ENCODE measurements at places on chromosomes 12 and 14.

DNA sequence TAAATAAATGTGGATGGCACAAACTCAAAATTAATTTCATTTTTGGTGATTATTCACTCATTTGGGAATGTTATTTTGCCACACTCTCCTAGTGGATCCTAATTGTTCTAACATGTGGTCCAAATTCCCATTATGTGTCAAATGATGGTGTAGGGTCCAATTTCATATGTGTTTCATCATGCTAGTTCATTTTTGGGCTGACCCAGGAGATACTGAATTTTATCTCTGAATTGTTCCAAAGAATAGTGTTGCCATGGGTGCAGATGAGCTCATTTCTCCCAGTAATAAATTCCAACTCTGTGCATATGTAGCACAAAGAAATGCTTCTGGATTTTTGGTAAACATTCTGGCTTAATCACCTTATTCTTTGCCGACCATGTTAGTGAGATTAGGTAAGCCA, 23.5 kb upstream of the SEL1L start:
- DNase-seq: no peak

DNA sequence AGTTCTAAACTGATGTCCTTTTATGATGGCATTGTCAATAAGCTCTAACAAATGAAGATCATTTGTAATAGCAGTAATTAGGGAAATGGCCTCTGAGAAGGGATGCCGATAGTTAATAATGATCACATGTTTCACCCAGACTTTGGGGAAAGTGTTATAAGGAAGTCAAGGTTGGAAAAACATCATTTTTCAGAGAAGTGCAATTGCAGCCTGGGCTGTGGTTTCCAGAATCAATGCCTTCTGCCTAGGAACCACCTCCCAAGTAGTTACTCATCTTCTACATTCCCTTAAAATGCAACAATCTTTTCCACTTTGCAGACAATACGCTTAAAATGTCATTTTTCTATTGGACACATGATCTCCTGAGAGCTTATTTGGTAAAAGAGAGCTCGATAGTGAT, 879 bp downstream of the EDDM3A start:
- DNase-seq: no peak

DNA sequence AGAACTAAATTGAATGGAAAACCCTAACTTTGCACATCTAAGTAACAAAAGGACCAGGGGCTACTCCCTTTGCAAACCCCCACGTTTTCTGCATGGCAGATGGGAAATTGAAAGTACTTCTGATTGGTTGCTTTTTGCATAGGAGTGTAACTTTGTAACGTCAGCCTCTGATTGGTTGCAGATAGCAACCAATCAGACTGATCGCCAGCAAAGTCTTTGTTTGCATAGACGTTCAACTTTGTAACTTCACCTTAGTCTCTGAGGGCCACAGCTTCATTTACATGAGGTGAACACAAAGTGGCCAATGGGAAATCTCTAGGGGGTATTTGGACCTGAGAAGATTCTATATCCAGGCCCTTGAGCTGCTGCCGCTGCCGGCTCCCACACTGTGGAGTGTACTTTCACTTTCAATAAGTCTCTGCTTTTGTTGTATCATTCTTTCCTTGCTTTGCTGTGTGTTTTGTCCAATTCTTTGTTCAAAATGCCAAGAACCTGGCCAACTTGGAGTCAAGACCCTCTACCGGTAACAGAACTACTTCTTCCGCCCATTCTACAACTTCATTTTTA, 102.5 kb upstream of the PRICKLE1 start:
- DNase-seq: no peak

DNA sequence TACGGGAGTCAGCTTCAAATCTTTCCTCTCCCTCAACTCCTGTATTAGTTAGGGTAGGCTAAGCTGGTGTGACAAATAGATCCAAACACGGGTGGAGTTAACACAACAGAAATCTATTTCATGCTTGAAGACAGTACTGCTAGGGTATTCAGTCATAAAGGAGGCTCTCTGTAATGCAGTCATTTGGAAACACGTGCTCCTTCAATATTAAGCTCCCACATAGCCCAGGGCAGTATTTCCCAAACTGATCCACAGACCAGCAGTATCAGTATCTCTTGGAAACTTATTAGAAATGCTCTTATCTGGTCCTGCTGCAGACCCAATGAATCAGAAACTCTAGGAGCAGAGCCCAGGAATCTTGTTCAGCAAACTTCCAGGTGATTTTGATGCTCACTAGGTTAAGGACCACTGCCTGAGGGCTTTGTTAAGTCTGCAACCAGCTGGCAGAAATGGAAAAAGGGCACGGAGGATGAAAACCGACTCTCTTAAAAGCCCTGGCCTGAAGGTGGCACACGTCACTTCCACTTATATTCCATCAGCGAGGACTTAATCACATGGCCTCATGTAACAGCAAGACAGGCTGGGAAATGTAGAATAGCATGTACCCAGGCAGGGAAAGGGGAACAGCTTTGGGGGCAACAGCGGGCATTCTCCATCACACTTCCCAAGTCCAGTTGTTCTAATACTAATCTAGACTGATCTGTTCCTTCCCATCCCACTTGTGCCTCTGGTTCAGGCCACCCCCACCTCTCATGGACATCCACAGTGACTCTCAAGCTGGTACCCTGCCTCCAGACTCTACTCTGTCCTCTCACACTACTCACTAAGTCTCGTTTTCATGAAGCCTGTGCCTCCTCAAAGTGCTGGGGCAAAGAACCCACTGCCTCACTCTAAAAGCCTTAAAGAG, 38.2 kb upstream of the RIC8B start:
- DNase-seq: no peak

DNA sequence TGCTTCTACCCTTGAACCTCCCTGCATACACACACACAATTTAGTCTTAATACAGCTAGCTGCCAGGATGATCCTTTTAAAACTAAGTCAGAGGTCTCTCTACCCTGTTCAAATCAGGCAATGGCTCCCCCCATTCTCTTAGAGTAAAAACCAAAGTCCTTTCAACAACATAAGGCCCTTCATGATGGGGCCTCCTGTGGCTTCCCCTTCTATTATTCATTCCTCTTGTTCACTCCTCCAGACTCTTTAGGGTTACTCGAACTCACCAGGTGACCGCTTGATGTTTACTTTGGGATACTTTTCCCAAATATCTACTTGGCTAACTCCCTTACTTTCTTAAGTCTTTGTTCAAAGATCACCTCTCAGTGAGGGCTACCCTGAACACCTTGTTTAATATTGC, 30.4 kb downstream of the DENND5B start:
- DNase-seq: no peak

- no peak for DNase-seq
These were observed 4.2 kb downstream of the KRT80 start for GRCh38 chr12:52187640-52188039.

DNA sequence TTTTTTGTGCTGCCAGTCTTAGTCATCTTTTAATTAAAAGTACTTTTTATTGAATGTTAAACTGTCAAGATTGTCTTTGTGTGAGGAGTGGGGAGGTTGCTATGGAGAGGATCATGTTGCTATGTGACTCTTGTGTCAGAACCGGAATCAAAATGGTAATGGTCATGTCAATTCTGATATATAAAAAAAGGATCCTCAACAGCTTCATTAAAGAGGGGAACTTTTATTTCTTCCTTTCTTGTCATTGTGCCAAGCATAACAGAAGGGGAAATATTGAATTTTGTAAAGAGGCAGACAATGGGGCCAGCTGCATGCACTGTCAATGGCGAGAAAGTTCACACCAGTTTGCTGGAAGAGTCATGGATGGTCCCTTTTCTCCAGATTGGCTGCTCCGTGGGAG, 564.8 kb downstream of the VRK1 start:
- DNase-seq: no peak

- no peak for DNase-seq
These were observed 55.7 kb upstream of the PTGR2 start for GRCh38 chr14:73795974-73796373.

DNA sequence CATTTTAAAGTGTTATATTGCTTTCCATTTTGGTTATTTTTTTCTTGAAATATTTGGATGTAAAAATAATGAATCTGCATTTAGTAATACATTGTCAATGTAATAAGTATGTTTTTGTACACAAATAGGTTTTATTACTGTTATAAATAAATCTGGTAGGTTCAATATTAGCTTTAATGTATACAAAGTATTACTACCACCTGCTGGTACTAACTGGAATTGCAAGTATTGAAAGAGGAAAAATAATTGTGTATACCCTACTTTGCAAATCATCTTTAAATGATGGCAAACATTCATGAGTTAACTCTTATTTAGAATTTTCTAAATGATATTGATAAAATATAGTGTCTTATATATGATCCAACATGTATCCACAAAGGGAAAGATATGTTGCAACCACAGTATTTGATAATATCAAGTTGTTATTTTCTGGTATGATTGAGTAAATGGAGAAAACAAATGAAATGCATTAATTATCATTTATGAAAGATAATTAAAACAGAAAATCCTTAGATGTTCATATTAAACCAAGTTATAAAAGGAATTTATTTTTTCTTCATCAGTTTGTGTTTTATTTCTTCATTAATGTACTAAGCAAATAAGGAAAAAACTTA, 3.2 kb downstream of the OR4K2 start:
- DNase-seq: no peak

DNA sequence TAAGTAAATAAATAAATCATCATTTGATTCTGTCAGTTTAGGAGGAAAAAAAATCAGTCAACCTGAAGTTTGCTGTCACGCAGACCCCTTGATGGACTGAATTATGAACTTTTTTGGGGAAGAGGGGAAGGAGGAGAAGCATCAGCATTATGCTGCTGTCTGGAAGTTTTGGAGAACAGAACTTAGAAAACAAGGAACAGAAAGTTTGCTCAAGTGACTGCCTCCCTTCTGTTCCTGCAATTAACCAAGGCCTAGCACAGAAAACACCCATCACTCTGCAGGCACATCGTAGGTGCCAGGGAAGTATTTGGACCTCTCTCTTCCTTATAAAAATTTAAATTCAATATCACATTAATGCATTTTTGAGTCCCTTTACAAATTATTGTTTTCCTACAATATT, 283.8 kb downstream of the VRK1 start:
- no peak for DNase-seq

- DNase-seq: no peak
These were observed 38.9 kb downstream of the KCNC2 start for GRCh38 chr12:75170640-75171185.

GRCh38 chr12:108789546-108789945, 58.2 kb upstream of the CORO1C start:
- no peak for DNase-seq

DNA sequence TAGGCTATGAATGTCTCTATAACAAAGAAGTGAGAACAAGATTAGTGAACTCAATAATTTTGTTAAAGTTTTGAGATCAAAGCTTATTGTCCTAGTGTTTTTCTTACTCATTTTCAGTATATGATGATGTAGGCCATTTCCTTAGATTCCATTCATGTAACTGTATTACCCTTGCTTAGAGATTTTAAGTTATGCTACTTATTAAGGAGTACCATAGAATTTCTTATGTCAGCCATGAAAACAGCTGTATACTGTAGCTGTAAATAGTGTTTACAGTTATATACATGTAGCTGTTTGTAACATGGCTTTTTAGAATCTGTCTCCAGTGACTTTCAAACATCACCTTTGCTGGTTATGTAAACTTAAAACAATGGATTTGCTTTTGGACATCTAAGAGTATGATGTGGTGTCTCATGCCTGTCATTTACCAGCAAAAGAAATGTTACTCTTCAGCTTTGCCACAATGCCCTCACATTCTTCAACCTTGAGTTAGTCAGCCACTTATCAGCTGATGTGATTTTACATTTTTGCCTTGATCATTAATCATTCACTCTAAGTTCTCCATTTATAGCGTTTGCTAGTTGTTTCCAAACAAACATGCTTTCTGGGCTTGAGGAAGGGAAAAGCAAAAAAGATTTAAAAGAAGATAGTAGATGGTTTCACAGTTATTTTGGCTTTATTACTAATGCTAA, 55.5 kb downstream of the SLC16A7 start:
- DNase-seq: no peak

- no peak for DNase-seq
These were observed 99.3 kb downstream of the SINHCAF start for GRCh38 chr12:31226639-31227038.

DNA sequence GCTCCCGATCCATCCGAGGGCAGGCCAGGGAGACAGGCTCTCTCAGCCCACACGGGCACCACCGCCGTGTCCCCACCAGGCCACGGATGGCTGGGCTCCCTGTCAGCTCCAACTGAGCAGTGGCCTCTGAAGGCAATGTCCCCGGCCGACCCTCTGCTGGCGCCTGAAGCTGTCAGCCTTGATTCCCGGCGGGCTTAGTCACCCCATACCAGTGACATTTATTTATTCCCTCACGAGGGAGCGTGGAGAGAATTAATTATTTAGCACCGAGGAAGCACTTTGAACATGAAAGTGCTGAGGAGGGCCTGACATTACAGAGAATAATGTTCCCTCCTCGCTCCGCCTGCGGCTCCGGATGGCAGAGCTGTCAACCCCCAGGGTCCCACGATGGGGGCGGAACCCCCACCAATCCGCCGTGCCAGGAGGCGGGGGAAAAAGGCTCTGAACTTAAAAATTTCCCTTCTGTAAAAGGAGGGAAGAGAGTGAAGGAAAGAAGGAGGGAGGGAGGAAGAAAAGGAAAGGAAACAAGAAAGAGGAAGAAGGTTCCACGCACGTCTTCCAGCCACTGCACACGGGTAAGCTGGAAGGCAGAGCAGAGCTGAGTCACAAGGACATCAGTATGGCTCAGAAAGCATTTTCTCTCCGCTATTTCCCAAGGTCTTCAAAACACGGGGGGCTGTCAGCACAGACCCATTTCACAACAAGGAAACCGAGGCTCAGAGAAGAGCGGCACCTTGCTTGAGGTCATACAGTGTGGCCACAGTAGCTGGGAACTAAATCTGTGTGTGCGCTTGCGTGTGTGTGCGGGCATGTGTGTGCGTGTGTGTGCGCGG, 108.7 kb upstream of the NCOR2 start:
- DNase-seq: no peak

DNA sequence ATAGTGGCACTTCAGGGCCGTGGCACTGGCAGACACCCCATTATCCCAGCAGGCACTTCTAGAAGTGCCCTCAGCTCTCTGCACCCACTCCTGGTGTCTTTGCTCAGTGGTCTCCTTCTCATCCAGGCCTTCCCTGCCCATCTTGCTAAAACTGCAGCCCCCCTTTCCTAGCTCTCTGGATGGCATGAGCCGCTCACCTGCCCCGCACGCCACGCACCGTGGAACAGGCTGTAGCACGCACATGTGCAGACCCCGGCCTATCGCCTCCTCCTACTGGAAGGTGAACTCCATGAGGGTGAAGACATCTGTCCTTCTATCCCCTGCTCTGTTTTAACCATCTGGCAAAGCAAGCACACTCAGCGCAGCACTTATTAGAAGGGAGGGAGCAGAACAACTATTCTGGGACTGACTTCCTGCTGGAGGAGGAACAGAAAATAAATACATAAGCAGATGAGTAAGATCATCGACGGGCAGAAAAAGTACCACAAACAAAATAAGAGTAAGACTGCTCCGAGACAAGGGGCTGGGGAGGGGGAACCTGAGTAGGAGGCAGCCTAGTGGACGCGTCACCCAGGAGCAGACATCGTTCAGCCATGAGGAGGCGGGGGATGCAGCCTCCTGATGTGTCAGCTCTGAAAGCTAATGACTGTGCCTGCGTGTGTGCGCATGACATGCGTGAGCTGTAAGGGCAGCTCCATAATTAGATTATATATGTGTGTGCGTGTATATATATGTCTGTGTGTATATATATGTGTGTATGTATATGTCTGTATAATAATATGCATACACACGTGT, 7.8 kb upstream of the FZD10 start:
- DNase-seq: no peak

GRCh38 chr12:79524507-79525148, 166.1 kb downstream of the PAWR start:
- DNase-seq: no peak

All from NCI-H510A (cell line).